Stimulated activated CD8-positive, alpha-beta memory T cell treated with anti-CD3 and anti-CD28 coated beads, Interleukin-2, amount 100 ng/mL, for 48 hours (primary cell): ENCODE measurements at places on chromosomes 12 and 14.

DNA sequence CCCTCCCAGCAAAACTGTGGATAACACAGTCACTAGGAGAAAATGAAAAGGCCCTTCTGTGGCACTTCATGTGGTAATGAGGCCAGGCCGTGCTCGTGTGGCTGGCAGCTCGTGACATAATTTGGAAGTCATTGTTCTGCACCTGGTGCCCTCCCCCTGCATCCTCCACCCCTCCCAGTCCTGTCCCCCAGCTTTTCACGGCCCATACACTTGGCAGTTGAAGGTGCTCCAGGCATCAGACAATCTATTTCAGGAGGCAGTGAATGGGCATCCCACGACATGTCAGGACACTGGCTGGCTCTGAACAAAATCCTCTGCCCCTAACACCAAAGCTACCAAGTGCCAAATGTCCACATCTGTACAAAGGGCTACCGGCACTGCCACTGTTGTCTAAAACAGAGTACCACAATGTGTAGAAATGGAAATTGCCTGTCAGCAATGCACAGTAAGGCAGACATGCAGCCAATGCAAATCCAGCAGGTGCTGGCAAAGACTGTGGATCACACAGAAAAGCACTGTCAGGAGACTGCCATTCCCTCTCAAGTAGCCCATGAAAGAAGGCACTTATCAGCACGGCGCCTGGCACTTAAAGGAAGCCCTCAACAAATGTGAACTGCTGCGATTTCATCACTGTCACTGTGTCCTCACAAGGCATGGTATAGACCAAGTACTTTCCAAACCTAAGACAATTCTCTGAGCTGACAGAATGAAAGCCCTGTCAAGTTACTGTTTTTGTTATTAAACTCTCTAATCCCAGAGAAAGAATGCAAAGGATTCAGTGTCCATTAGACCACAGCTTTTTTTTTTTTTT is 39.1 kb downstream of the CORO1C start:
- no peak for DNase-seq

DNA sequence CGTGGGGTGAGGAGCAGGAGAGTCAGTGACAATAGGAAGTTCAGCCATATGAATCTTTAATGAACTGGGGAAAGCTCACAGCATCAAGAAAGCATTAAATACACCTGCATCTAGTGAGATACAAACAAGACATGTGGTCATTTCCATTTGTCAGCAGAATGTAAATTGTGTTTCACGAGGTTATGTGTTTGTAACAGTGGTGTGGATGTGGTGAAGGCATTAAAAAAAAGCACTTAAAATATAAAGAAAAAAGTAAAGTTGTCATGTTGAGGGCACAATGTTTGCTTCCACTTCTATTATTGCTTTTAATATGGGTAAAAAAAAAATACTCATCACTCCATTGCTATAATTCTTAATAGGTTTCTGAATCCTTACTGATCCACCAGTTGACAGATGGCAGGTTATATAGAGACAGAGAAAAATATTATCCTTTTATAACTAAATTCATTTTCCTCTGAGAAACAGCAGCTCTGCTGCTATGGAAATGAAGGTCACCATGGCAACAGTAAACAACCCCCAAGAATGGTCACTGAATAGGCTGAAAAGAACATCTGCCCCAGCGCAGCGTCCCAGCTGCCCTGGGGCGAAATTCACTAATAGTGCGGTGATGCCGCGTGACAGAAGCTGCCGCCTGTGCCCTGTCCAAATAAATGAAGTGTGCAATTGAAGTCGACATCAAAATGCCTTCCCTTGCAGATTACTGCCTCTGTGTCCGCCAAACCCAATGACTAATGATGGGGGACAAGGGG is 226.1 kb downstream of the FOXN3 start:
- DNase-seq, result no peak

GRCh38 chr12:51269174-51270066 is 795 bp downstream of the SMAGP start:
- no peak for DNase-seq

- DNase-seq, result no peak
Measured at GRCh38 chr14:90402016-90402415, 5.2 kb downstream of the CALM1 start.

DNA sequence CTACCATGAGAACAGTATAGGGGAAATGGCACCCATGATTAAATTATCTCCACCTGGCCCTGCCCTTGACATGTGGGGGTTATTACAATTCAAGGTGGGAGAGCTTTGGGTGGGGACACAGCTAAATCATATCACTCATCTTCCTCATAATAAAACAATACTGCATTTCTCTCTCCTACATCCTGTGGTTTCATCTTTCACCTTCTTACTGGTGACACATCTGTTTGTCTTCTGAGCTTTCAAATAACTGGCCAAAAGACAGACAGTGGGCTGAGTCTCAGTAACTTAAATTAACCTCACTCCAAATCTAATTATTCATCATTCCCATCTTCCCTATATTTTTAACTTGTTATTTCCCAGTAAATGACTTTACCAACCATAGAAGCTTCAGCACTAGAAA is 729.7 kb upstream of the USP15 start:
- DNase-seq, result no peak

GRCh38 chr12:29625359-29625953 is 128.0 kb upstream of the OVCH1 start:
- no peak for DNase-seq

GRCh38 chr12:126051611-126052107 is 986.4 kb downstream of the AACS start:
- no peak for DNase-seq

- DNase-seq, result no peak
Measured at GRCh38 chr14:65462411-65462810, 49.9 kb downstream of the FUT8 start.

DNA sequence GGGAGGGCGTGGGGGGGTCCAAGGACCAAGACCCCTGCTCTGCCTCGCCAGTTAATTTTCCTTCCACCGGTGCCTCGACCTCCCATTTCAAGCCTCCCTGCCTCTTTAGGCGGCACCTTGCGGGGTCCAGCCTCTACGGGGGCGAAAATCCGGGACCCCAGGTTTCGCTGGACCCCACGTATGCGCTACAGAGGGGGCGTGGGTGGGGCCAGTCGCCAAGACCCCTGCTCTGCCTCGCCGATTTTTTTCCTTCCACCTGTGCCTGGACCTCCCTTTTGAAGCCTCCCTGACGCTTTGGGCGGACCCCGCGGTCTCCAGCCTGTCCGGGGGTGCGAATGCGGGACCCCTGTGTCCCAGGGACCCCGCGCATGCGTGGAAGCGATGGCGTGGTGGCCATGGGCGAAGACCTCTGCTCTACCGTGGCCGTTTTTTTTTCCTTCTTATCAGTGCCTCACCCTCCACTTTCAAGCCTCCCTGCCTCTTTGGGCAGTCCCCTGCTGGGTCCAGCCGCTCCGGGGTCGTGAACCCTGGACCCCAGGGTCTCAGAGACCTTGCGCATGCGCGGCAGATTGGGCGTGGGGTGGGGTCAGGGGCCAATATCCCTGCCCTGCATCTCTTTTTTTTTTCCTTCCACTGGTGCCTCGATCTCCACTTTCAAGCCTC is 324.2 kb downstream of the ALG10 start:
- no peak for DNase-seq

DNA sequence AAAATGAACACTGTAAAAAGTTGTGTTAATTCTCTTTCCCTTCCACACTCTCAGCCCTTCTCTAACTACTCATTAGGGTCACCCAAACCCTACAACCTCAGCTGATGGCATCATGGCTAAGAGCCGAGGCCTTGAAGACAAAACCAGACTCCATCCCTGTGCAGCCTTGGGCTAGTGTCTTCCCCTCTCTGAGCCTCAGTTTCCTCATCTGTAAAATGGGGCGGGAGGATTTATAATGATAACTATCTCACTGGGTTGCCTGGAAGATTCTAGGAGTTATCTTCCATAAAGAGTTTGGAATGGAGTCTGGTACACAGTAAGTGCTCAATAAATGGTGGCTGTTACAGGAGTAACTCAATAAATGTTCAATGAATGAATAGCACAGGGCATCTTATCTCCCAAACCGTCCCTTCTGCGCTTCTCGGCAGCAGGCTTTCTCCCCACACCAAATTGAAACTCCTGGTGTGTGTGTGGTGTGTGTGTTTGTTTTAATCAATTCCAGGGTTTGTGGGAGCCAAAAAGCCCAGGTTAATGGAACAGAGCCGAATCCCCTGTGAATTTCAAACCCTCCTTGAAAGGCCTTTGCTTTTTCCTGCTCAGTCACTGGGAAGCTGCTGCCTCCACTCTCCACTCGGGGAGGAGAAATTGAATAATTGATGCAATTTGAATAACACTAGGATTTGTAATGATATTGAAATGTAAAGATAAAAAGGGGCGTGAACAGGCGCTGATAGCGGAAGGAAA is 61.2 kb upstream of the FAM222A start:
- no peak for DNase-seq

- DNase-seq, result no peak
Measured at GRCh38 chr12:27451036-27451825, 4.7 kb downstream of the SMCO2 start.

GRCh38 chr14:70107309-70107708 is 81.4 kb downstream of the SLC8A3 start:
- DNase-seq, result no peak

DNA sequence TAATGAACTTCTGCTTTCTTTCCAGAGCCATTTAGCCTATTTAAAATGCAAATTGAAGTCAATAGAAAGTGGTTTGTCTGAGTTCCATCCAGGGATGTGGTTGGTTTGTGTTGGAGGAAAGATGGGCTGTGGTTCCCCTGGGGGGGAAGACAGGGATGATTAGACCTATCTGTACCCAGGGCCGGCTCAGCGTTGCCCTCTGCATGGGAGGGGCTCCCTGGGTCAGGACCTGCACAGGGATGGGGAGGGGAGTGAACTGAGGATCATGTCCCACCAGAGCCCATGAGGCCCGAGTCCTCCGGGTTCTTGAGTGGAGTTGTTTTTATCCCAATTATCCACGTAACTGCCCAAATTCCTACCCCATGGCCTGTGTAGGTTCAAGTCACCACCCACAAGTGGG is 76.9 kb upstream of the SFSWAP start:
- DNase-seq, result no peak

- DNase-seq, result no peak
Measured at GRCh38 chr12:114913871-114914801, 230.2 kb upstream of the TBX3 start.

GRCh38 chr12:100959481-100959880 is 164.9 kb downstream of the ANO4 start:
- DNase-seq, result no peak

- no peak for DNase-seq
Measured at GRCh38 chr12:6430124-6430989, 14.4 kb upstream of the CD27 start.

DNA sequence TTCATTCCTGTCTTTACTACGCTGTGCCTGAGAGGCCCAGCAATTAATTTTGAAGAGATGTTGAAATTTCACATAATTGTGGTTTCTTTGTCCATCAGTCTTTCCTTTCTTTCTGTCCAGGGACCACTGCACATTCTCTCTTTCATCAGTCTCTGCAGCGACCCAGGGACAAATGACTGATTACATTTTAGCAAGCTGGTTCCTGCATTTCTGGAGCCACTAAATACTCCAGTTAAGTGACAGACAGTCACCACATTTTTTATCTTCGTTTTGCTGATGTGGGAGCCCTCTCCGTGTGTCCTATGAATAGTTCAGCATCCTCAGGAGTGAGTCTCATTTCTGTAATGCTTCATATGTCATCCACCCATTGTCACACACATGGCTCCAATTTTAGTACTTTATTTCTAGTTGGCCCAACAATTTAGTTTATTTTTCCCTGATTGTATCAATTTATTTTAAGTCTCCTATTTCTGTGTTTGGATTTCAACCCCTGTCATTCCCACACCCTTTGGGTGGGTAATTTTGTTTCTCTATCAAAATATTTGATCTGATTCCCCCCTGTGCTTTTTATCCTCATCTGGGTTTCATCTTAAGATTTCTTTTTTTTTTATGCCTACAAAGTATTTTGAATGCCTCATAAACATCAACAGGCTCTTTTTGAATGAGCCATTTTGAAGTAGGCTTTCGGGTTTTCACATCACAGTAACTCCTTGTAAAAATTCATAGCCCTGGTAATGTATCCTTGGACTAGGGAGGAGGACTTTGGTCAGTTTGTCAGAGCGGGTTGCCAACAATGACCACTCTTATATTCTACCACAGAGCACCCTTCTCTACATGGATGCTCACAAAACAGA is 1196.5 kb downstream of the GALC start:
- DNase-seq, result no peak
